ENCODE measurements at places on chromosomes 2 and 18. TPM values are rescaled to one million over a fixed set of nuclear protein-coding genes. Genes with fewer than 3 reads are reported as not detected.

Gene RIT2
- not detected for polyA plus RNA-seq

Gene ANKRD30BL
- polyA plus RNA-seq, result not detected

Gene RMDN2
- 4.0 TPM for polyA plus RNA-seq

Gene NOSTRIN
- polyA plus RNA-seq, result 8.6 TPM

Gene FBXO41
- polyA plus RNA-seq, result 0.21 TPM

Gene POTEJ
- polyA plus RNA-seq, result not detected

Gene SMYD5
- 14.4 TPM for polyA plus RNA-seq

Gene SLC8A1
- polyA plus RNA-seq, result 61.9 TPM

Gene VWA3B
- polyA plus RNA-seq, result 0.11 TPM

Gene POTEI
- polyA plus RNA-seq, result not detected

Gene EPHA4
- polyA plus RNA-seq, result 4.2 TPM

Gene MYL12B
- polyA plus RNA-seq, result 317 TPM

Gene MFSD2B
- 0.01 TPM for polyA plus RNA-seq

Gene FBXO15
- 0.38 TPM for polyA plus RNA-seq

Gene SLC5A7
- not detected for polyA plus RNA-seq

Gene PID1
- 9.9 TPM for polyA plus RNA-seq

Gene UNC80
- not detected for polyA plus RNA-seq

Gene ECEL1
- 1.4 TPM for polyA plus RNA-seq

Gene ZNF892
- 1.3 TPM for polyA plus RNA-seq

Gene DSC1
- polyA plus RNA-seq, result 0.95 TPM

Gene NPHP1
- 5.5 TPM for polyA plus RNA-seq
